ENCODE measurements at places on chromosomes 2 and 18. TPM values are rescaled to one million over a fixed set of nuclear protein-coding genes. Genes with fewer than 3 reads are reported as not detected.
A peak's percentile ranks its signal among the peaks of the same experiment; 100 is the strongest.

Gene IL1RL1
- total RNA-seq = 15.6 TPM

DNA sequence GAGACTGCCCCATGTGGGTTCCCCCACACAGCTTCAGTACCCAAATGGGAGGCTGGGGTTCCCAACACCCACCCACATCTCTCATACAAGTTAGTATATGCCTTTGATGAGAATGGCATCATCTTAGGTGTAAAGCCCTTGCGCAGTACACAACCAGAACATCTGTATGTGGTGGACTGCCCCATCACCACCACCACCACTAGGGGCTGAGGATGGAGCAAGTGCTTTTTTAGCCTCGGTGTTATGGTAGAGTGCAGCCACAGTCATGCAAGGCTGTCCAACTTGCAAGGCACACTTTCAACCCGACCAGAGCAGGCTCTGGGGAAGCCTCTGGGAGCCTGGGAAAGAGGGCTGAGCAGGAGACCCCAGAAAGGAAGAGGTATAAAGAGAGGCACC lies 241.2 kb downstream of the TFCP2L1 start:
- no peak overlapping the region for H3K4me3 ChIP-seq
- H3K27me3 ChIP-seq = peaks cover 37% of the 10 kb centered on the region
- H3K4me1 ChIP-seq = peaks cover 1% of the 10 kb centered on the region
- no peak for DNase-seq

DNA sequence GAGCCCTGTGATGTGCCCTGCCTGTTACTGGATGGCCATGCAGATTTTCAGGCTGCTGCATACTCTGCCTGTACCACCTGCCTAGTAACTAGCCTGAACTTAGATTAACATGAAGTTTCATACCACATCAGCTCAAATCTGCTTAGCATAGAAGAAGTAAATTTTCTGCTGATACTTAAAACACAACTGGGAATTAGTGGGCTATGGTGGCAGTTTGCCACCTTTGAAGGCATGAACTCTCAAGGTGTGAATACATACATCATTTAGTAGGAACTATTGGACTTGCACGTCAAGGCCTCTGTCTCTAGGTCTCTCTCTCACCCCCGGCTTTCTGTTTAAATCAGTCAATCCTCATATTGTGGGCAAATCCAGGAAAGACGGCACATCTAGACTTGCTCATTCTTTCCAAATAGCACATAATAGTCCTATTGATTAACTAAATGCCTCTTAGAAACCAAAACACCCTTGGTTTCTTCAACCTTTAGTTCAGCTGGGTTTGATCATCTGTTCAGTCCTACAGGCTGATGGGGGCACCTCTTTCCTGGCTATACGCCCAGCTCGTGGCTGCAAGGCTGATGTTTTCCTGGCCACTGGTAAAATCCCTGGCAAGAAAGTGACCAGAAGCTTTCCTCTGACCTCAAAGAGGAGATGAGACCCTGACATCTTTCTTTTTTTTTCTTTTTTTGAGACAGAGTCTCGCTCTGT lies 58.4 kb downstream of the ALPK2 start:
- H3K4me3 ChIP-seq = no peak overlapping the region
- no peak overlapping the region for H3K27ac ChIP-seq
- no peaks in the 10 kb centered on the region for H3K27me3 ChIP-seq
- no peaks in the 10 kb centered on the region for H3K4me1 ChIP-seq
- no peak for DNase-seq
- H3K36me3 ChIP-seq = no peaks in the 10 kb centered on the region

Gene TUBA3E
- total RNA-seq = 18.5 TPM

- peak overlapping the region; percentile 73 for H3K27ac ChIP-seq
- no peaks in the 10 kb centered on the region for H3K27me3 ChIP-seq
- H3K4me1 ChIP-seq = no peaks in the 10 kb centered on the region
- peak; percentile 40 for DNase-seq
Observed at GRCh38 chr18:23529604-23530003, 26.3 kb downstream of the RMC1 start.

DNA sequence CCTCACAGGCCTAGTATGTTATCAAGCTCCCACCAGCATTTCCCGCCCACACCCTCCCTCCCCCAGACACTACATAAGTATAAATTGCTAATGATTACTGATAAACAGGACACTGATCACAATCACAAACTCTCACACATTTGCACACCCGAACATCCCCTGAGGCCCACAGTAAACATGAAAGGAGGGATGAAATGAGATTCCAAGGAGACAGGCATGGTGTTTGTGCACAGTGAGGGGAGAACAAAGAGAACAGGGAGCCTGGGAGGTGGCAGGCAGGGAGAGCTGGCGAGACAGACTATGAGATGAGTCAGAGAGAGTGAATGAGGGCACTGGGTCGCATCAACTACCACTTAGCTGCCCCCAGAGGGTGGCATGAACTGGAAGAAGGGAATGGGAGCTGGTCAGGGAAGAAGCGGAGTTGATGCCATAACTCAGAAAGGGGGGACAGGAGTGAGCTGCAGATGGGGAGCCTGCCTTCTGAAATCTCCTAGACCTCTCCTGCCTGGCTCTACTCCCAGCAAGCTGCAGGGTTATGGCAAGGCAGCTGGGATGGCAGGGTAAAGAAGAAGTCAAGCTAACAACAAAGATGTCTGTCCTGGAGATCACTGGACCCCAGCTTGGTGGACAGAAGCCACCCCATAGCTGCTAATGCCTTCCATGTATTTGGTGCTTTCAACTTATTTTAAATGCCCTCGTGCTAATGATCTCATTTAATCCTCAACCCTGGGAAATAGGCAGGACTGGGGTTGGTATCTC lies 5.1 kb downstream of the KIF3C start:
- DNase-seq = no peak
- H3K36me3 ChIP-seq = no peaks in the 10 kb centered on the region
- H3K27me3 ChIP-seq = no peaks in the 10 kb centered on the region
- no peak overlapping the region for H3K4me3 ChIP-seq
- H3K27ac ChIP-seq = no peak overlapping the region

GRCh38 chr2:12737738-12738485 lies 21.2 kb downstream of the TRIB2 start:
- H3K27ac ChIP-seq = no peak overlapping the region
- H3K4me3 ChIP-seq = no peak overlapping the region
- H3K36me3 ChIP-seq = no peaks in the 10 kb centered on the region
- H3K27me3 ChIP-seq = no peaks in the 10 kb centered on the region

GRCh38 chr2:8567469-8568260 lies 114.2 kb upstream of the ID2 start:
- H3K27me3 ChIP-seq = no peaks in the 10 kb centered on the region
- H3K36me3 ChIP-seq = no peaks in the 10 kb centered on the region
- DNase-seq = peak; percentile 40
- peak overlapping the region; percentile 2 for H3K27ac ChIP-seq
- no peak overlapping the region for H3K4me3 ChIP-seq

Gene IL1RL2
- total RNA-seq = not detected

DNA sequence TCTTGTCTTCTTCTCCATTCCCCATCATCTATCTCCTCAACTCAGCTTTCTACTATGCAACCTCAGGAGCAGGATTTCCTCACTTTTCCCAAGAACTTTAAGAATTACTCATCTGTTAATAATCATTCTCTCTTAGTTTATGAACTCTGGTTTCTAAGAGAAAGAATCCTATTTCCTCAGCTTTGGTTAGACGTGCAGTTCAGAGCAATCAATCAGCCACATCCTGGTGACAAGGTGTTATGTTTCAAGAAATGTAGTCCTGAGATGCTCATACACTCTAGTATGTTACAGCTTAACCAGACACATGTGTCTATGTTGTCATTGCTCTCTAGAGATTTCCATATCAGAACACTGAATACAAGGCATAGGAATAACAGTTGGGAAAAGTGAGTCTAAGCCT lies 277.9 kb downstream of the MBD2 start:
- no peak for DNase-seq
- no peak overlapping the region for H3K4me3 ChIP-seq
- H3K27ac ChIP-seq = peak overlapping the region; percentile 35

DNA sequence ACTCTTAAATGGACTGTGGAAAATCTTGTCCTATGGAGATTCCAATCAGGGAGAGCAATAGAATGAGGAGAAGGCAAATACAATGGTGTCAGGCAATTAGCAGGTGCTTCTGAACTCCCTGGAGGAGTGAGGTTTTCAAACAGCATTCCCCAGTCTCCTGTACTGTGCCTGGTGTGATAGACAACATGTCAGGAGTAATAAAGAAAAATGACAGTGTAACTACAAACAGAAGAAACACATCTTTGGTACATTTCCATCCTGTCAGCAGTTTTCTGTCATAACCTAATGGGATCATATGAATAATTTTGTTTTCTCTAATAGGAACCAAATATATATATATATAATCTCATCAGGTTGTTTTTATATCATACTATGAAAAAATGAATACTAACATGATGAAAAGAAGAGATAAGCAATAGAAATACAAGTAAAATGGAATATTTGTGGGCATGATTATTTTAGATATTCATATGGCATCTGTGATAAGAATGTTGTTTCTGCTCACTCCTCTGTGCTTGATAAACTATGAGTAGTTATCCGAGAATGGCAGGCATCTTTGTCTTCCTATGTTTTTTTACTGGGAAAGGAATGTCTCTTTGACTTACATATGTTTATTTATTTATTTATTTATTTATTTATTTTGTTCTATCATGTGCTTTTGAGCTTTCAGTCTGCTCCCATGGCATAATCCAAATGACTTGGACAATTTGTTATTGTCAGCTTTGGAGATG lies 441.7 kb downstream of the TXNL1 start:
- no peaks in the 10 kb centered on the region for H3K27me3 ChIP-seq
- no peaks in the 10 kb centered on the region for H3K4me1 ChIP-seq
- H3K27ac ChIP-seq = no peak overlapping the region
- no peaks in the 10 kb centered on the region for H3K36me3 ChIP-seq
- H3K4me3 ChIP-seq = no peak overlapping the region

- DNase-seq = no peak
- H3K36me3 ChIP-seq = no peaks in the 10 kb centered on the region
- H3K27me3 ChIP-seq = no peaks in the 10 kb centered on the region
- peaks cover 6% of the 10 kb centered on the region for H3K4me1 ChIP-seq
- H3K4me3 ChIP-seq = peak overlapping the region; percentile 94
- H3K27ac ChIP-seq = peak overlapping the region; percentile 100
Observed at GRCh38 chr2:95122197-95122551, 566 bp upstream of the MRPS5 start.

GRCh38 chr2:112731479-112731878 lies 10.7 kb downstream of the NT5DC4 start:
- DNase-seq = no peak
- no peak overlapping the region for H3K27ac ChIP-seq
- H3K36me3 ChIP-seq = no peaks in the 10 kb centered on the region
- no peak overlapping the region for H3K4me3 ChIP-seq

GRCh38 chr18:13437796-13438506 lies 219.4 kb downstream of the LDLRAD4 start:
- no peaks in the 10 kb centered on the region for H3K4me1 ChIP-seq
- H3K36me3 ChIP-seq = no peaks in the 10 kb centered on the region

- no peak overlapping the region for H3K4me3 ChIP-seq
- no peaks in the 10 kb centered on the region for H3K27me3 ChIP-seq
- H3K4me1 ChIP-seq = peaks cover 52% of the 10 kb centered on the region
- H3K27ac ChIP-seq = peak overlapping the region; percentile 27
Observed at GRCh38 chr2:26711457-26712161, 19.1 kb downstream of the KCNK3 start.

DNA sequence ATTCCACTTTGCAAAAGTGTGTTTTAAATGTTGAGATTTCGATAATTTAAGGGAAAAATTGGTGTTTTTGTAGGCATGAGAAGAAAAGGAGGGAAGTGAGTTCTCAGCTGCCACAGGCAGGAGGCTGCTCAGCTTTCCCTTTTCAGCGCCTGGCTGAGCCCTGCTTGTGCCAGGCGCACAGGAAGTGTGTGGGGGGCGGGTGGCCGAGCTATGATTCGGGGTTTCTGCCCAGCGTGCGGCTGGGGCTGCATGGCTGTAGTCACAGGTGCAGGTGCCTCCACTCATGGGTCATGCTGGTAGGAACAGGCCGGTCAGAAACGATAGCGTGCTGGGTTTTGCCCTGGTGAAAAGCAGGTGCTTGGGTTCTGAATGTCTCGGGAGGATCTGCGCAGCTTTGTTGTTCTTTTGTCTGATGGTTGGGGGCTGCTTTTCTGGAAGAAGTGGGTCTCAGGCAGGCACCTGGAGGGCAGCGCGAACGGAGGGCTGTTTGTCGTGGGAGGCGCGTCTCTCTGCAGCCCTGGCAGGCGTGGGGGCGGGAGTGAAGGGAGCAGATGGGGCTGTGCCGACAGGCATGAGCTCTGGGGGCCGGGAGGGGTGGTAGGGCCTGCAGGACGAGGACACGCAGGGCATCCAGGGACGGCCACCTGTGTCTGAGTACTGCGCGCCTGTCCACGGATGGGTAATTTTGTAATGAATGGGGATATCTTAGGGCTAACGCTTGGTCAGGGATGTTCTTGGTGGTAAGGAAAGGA lies 2.1 kb downstream of the KCNG2 start:
- no peak overlapping the region for H3K27ac ChIP-seq
- H3K36me3 ChIP-seq = no peaks in the 10 kb centered on the region
- H3K4me3 ChIP-seq = no peak overlapping the region
- peaks cover 36% of the 10 kb centered on the region for H3K27me3 ChIP-seq

GRCh38 chr2:88599527-88599926 lies 27.7 kb downstream of the EIF2AK3 start:
- peaks cover 10% of the 10 kb centered on the region for H3K4me1 ChIP-seq
- no peaks in the 10 kb centered on the region for H3K36me3 ChIP-seq
- H3K27me3 ChIP-seq = no peaks in the 10 kb centered on the region
- peak overlapping the region; percentile 61 for H3K27ac ChIP-seq

DNA sequence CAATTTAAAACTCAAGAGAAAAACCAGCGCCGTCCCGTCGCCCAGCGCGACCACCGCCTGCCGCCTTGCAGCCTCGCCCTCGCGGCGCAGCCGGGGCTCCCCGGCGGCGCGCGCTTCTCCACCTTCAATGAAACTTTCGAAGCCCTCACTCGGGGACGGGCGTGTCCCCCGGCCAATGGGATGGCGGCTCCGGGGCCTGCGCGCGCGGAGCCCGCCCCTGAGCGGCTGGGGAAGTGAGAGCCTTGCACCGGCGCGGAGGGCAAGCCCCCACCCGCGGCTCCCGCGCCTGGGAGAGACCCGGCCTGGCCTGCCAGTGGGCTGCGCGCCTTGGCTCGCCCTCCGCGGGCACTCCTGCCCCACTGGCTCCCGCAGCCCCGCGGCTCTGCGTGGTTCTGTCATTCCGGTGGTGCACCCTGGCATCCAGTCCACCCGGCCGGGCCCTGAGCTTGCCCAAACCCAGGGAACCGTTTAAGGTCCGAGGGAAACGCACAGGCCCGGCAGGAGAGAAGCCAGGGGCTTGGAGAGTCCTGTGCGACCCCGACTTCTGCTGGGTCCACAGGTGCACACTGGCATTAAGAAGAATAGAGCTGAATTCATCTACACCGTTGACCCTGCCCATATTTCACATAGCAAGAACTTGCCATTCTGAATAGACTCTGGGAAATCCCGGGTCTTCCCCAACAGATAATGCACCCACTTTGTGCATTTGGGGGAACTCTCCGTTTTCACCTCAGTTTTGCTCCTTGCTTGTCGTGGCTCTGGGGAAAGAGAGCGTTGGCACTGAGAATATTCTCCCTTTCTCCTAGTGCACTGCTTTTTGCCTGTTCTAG lies at the start of gene PIEZO2:
TSS of gene PIEZO2 (minus strand) at position 129 of the 830 bp plus-strand sequence. CDS start 981 bp downstream, outside the sequence.
- no peaks in the 10 kb centered on the region for H3K36me3 ChIP-seq
- peak within 1 kb of the TSS; percentile 30 for H3K27ac ChIP-seq
- H3K4me3 ChIP-seq = peak within 1 kb of the TSS; percentile 81
- peak; percentile 88 for DNase-seq

- no peak for DNase-seq
- H3K4me1 ChIP-seq = no peaks in the 10 kb centered on the region
- no peaks in the 10 kb centered on the region for H3K27me3 ChIP-seq
- no peaks in the 10 kb centered on the region for H3K36me3 ChIP-seq
- no peak overlapping the region for H3K27ac ChIP-seq
- H3K4me3 ChIP-seq = no peak overlapping the region
Observed at GRCh38 chr2:217804338-217804737, 198.5 kb downstream of the TNS1 start.

Gene GNAL
- 7.1 TPM for total RNA-seq

Gene LYPD6
- total RNA-seq = 11.2 TPM

GRCh38 chr2:112530728-112531127 lies 11.5 kb upstream of the POLR1B start:
- no peak overlapping the region for H3K4me3 ChIP-seq
- H3K27ac ChIP-seq = no peak overlapping the region
- DNase-seq = no peak
- H3K36me3 ChIP-seq = no peaks in the 10 kb centered on the region

Measured in hepatocyte (in vitro differentiated cells).